ENCODE measurements at places on chromosomes 13 and 19.

GRCh38 chr19:18284712-18285360, 3.4 kb upstream of the JUND start:
- no peak for DNase-seq

DNA sequence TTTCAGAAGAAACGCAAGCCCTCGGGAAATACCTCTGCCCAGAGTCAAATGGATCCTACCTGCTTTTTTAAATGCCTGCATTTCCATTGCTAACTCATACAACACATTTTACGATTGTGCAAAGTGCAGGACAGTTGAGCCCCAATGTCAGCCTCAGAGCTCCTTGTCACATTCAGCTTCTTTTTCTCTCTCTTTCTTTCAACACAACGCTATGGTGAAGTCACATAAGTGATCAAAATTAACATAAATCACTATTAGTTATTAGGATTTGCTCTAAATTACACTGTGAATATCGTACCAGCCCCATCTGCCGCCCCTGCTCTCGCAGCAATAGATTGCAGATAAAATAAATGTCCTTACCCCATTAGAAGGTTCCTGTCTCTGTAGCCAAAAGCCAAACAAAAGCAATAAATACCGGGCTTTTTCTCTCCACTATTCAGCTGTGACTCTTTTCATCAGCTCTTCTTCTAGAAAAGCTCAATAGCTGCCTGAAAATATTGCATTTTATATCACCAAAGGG, 8.8 kb downstream of the POU4F1 start:
- DNase-seq, result no peak

DNA sequence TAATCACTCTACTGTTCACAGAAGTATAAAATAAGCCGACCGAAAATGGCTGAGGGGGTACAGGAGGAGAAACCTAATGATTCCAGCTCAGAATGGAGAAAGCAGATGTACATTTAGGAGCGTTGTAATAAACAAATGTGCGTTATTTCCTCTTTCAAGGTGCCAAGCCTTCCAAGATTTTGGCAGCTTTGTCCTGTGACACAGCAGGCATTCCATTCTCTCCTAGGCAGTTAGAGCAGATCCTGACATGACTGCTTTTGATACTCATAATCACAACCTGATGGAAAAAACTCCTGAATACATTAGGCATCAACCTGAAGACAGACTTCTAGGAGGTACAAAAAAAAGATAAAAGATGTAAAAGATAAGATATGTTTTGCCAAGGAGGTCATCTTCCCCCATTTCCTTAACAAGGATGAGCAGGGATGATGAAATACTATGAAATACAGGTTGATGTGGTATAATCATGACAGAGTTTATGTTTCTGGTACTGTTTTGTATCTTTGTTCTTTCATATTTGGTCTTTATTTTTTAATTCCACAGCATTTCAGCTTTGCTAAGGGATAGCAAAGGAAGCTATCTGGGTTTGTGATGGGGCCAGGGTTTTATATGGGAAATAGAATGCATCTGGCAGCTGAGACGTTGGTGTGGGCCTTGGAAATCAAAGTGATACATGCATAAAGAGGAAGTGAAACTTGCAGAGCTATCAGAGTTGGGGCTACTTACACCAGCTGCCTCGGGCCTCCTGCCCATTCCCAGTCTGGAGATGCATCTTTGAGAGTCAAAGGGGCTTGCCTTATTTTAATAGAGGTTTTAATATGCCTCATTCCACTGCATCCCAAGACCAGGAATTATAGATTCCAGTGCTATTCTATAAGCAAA, 222.5 kb downstream of the OXGR1 start:
- no peak for DNase-seq

GRCh38 chr13:49020940-49021553, 45.3 kb downstream of the FNDC3A start:
- DNase-seq, result peak; percentile 19

DNA sequence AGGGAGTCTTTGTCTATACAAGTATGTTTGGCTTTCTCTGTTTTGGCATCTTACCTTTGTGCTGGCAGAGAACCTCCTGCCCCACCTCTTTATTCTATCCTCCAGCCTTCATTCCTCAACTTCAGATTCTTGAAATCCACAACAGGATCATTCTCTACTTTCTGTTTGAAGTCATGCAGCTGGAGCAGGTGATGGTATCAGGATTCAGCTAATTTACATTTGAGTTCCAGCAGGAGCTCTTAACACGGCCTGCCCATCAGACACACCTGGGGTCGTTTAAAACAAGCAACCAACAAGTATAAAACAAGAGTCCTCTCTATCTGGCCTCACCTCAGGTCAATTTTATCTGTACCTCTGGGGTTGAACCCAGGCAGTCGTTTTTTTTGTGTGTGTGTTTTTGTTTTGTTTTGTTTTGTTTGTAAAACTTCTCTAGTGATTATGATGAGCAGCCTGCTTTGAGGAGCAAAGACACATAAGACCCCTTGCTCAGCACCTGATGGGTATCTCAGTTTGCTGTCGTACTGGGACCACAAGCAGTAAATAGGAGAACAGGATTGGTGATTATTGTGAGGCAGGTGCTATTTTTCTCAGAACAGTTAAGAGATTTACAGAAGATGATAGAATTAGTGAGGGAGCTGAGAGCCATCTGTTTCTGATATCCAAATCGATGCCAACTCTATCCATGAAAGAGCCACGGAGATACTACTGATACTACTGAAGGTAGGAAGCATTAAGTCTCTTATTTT, 78.4 kb downstream of the GPC6 start:
- no peak for DNase-seq

- no peak for DNase-seq
Measured at GRCh38 chr13:112179995-112180394, 113.0 kb downstream of the SOX1 start.

DNA sequence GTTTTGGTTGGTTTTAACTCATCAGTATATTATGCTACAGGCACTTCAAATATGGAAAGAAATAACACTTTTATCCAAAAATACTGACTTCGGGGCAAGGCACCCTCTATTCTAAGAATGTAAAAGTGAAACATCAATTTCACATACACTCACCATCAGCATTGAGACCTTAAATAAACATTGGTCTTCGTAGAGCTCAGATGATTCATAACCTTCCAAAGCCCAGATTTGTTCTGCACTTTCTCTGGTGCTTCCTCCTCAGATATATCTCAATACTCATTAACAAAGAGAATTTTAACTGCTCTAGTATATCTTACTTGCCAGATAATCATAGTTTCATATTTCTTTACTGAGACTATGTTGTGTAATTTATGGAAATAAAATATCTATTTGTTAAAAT, 794.3 kb downstream of the LIG4 start:
- no peak for DNase-seq

- no peak for DNase-seq
Measured at GRCh38 chr19:56596676-56597075, 1.6 kb downstream of the ZNF71 start.

GRCh38 chr13:20337884-20338551, 105.9 kb upstream of the GJB6 start:
- no peak for DNase-seq
